ENCODE measurements at places on chromosomes 3 and 15.

DNA sequence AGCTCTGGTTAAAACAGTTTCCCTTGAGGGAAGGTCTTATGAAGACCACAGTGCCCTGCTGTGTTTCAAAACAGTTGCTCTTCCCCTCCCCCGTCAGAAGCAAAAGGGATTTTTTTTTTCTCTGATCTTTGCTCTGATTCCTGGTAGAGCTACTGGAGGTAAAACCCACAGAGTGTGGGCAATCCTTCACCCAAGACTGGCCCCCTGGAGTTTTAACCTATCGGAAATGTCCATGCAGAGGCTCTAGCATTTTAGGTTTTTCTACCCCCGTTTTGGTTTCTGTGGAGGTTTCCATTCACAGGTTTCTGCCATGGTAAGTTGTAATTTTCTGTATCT lies 27.7 kb downstream of the GRM2 start:
- no peak for DNase-seq

DNA sequence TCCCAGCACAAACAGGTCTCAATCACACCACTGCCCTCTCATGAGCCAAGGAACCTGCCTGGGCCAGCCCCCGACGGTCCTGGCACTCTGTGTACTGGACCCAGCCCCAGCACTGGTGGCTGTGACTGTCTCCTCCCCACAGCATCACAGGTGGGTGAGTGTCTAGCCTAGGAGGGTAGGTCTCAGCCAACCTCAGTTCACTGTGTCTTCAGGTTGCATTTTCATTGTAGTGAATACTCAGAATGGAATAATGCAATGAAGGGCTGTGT lies 163.4 kb upstream of the NSMCE3 start:
- DNase-seq: no peak

GRCh38 chr15:79965846-79966630 lies 5.0 kb downstream of the BCL2A1 start:
- DNase-seq: no peak

DNA sequence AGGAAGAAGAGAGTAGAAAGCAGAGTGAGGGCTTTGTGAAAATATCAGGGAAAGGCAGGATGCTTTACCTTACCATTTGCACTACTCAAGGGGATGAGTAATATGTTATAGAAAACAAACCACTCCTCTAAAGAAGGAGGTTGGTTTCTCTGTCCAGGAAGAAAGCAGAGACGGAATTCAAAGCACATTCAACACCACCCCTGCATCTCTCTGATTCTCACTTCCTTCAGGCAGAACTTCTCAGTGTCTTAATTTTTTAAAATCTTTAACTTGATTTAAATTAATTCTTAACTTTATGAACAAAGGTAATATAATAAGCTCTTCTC lies 82.4 kb downstream of the NR2F2 start:
- no peak for DNase-seq

- DNase-seq: no peak
Observed at GRCh38 chr15:78255421-78256043, 8.8 kb upstream of the DNAJA4 start.

DNA sequence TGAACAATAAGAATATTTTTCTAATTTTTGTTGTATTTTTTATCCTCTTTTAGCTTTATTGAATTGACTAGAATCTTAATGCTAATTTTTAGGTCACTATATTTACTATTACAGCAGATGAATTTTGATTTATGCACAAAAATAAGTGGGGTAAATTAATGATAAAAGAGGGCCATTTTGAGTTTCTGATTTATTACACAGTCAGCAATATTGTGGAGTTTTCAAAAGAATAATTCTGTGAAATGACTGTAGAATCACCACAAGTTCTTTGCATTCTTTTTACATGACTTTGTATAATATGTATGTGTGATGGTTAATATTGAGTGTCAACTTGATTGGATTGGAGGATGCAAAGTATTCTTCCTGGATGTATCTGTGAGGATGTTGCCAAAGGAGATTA lies 812.4 kb upstream of the DPPA4 start:
- no peak for DNase-seq

DNA sequence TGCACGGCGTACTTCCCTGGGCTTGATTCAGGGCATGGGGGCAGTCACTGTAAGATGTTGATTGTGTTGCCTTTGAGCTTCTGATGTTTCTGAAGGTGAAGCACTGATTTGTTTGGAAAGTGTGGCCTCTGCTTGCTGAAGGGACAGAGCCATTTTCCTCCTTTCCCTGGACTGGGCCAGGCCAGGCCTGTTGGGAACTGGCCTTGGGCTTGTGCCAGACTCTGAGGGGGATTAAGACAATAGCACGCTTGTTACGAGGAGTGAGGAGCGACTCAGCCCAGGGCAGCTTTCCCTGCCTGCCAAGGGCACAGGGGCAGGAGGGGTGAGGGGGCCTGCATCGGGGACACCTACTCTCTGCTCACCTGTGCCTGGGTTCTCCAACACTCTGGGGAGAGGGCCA lies 42.9 kb downstream of the LINGO1 start:
- DNase-seq: no peak

- peak; percentile 41 for DNase-seq
Observed at GRCh38 chr15:75597667-75598341, 18.7 kb upstream of the PTPN9 start.

DNA sequence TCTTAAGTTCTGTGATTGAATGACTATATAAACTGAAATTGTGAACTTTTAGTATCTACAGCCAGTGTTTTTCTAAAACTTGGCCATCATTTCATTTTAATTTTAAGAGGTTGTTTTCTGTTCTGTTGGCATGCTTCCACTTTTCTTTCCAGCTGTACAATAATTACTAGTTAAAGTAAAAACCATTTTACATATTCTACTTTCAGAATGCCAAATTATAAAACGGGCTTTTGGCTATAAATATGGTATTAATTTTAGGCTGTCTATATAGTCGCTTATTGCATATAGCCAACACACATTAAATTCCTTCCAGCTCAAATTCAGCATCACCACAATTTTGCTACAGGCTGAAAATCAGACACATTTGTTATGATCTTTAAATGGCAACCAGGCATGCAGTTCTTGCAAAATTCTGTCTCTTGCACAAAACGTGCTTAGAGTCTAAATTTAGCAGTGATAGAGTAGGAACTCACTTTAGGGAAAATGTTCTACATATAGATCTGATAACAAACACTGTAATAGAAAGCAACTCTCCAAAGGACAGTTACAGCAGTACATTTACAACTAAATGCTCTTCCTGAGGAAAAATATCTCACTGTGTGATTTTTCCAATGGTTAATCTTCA lies 81.1 kb downstream of the BTD start:
- no peak for DNase-seq

DNA sequence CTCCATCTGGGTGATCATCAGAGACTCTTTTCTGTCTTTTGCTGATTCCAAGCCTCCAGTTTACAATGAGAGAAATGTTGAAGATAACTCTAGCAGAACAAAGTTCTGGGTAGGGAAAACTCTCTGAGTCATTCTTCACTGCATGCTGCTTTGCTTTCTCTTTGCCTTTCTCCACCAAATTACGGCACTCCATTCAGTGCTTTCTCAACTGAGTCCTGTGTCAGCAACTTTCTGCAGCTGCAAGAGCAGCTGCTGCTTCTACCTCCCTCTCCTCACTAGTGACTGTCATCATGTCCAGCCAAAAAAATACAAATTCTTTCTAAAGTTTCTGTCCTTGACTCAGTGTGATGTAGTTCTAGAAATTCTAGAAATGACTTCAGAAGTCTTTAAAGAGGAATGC lies 953.8 kb downstream of the IGSF11 start:
- no peak for DNase-seq

GRCh38 chr3:53166781-53167291 lies 5.8 kb downstream of the PRKCD start:
- no peak for DNase-seq

DNA sequence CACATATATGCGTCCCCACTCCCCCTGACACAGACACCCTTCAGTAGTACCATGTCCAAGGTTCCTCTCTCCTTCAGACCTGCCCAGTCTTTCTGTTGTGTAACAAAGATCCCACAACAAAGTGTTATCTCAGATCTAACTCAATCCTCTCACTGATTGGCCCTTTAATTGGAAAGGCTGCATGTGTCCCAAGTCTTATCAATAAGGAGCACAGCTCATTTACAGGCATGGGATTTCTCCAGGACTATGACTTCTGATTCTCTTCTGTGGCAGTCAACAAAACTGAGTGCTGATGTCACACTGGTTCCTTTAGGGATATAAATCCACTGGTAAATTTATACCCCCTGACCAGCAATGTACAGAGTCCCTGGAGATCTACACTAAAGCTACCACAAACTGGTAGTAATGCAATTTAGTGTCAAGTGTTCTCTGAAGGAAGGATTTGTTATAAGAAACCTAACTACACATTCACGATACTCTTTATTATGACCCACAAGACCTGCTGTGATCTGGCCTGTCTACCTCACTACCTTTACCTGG lies 28.1 kb downstream of the CLK3 start:
- no peak for DNase-seq

DNA sequence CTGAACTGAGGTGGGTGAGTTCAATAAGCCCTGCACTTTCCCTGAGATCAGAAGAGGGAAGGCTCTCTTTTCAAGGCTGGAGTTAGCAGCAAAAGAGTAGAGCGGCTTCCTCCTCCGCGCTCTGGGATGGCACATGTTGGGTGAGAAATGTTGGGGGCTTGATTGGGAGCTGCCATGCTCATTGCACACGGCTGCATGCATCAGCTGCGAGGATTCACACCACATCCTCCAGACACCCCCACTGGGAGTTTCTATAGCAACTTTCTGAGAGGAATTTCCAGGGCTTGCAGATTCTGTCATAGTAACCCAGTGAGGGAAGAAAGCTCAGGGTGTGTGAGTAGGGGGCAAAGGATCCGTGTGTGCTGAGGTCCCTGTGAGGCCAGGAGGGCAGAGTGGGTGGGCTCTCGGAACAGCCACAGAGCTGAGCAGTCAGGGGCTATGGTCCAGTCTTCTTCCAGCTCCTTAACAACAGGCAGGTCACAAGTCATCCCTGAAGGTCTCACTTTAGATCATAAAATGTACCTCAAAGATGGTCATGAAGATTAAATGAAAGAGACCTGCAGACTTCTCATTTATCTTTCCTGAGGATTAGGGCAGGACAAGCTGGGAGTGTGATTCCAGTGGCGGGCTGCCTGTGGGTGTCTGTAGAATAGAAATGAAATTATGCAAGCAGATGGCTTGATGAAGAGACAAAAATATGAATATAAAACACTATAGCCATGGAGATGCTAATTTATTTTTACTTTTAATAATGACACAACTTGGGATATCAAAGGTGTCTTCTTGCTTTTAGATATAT lies 75.7 kb upstream of the CHRNA7 start:
- DNase-seq: no peak

DNA sequence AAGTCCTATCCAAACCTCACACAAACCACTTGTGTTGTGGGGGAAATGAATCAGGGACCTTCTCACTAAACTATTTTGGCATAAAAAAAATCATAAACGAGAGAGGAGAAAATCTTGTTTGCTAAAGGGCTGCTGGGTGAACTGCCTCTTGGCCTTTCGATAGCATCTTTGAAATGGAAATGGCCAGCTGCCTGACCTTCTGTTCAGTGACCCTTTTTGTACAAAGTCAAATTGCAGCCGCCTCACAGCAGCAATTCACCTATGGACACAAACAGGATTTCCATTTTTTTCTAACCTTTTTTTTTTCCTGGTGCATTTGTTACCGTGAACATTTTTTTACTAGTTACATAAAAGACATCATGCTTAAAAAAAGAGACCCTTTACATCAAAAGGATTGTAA lies 89.0 kb upstream of the ONECUT1 start:
- DNase-seq: no peak

GRCh38 chr3:155743606-155744005 lies 1.3 kb downstream of the PLCH1 start:
- DNase-seq: no peak

- no peak for DNase-seq
Observed at GRCh38 chr3:97265237-97266005, 451.0 kb downstream of the EPHA6 start.

- no peak for DNase-seq
Observed at GRCh38 chr3:107367353-107367752, 9.9 kb upstream of the CCDC54 start.

- DNase-seq: no peak
Observed at GRCh38 chr3:20105513-20106280, 65.5 kb downstream of the KAT2B start.

DNA sequence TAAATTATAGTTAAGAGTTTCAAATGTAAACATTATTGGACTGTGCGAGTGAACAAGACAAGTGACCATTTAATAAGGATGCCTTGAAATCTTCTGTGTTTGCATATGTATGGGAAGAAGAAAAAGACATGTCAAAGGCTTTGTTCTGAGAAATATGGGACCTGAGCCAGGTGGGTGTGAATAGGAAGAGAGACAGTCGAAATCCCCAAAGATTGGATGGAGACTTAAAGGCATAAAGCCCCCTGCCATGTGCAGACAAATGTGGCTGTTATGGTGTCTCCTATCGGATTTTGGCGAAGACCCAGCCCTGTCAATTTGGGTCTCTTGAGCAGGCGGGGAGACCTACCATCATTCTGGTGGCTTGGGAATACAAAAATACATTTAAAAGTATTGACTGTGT lies 16.9 kb downstream of the FXR1 start:
- DNase-seq: no peak

DNA sequence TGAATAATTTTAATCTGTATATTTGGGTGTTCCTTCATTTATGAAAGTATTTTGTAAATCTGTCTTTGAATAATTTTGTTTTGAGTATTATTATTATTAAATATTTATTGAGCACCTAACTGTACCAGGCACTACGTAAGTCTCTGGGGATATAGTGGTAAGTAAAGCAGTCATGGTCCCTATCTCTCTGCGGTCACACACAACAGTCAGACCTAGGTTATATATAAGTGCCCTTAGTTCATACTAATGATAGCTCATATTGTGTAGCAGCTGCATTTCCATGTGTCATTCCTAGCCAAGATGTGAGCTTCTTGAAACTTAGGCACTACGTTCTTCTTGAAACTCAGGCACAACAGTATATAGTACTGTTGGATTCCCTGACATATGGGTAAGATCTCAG lies 12.4 kb downstream of the NKTR start:
- no peak for DNase-seq

DNA sequence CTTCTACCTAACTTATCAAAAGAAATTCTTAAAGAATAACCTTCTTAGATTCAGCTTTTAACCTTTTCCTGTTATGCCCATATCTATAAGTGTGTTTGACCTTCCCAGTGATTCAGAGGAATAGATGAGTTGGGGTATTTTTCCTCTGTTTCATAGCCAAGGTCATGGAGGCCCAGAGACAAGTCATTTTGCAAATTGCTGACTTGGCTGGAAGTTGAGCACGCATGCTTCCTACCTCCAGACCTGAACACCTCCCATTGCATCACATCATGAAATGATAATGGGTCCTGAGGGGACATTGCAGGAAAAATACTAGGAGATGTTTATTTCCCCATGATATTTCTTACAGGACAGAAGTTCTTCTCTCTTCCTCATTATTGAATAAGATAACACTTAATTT lies 158.6 kb upstream of the LMCD1 start:
- DNase-seq: no peak

GRCh38 chr3:160757233-160758106 lies 1.4 kb downstream of the PPM1L start:
- no peak for DNase-seq
